ENCODE measurements at places on chromosomes 1 and 21.

- no peak for DNase-seq
Measured at GRCh38 chr1:41889506-41890414, 29.0 kb downstream of the HIVEP3 start.

- no peak for DNase-seq
Measured at GRCh38 chr1:185680453-185680852, 53.7 kb upstream of the HMCN1 start.

DNA sequence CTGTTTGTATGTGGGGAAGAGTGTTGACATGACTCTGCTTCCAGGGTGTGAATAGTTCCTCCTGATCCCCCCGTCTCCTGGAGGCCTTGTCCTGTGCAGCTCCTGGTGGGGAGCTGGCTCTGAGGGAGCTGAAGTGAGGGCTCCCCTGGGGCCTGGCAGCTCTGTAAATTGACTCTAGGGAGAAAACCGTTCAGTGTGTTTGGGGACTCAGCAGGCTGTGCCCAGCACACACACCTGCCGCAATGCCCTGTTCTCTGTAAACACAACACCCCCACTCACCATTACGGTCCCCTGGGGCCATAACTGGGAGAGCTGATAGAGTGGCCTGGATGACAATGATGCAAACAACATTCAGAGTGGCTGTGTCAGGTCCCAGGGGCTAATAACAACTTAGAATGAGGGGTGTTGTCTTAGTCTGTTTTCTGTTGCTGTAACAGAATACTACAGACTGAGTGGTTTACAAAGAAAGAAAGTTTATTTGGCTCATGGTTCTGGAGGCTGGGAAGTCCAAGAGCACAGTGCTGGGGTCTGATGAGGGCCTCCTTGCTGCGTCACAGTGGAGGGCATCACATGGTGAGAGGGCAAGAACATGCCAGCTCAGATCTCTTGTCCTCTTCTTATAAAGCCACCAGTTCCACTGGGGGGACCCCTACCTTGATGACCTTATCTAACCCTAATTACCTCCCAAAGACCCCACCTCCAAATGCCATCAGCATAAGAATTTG is 15.3 kb downstream of the ADORA1 start:
- no peak for DNase-seq

DNA sequence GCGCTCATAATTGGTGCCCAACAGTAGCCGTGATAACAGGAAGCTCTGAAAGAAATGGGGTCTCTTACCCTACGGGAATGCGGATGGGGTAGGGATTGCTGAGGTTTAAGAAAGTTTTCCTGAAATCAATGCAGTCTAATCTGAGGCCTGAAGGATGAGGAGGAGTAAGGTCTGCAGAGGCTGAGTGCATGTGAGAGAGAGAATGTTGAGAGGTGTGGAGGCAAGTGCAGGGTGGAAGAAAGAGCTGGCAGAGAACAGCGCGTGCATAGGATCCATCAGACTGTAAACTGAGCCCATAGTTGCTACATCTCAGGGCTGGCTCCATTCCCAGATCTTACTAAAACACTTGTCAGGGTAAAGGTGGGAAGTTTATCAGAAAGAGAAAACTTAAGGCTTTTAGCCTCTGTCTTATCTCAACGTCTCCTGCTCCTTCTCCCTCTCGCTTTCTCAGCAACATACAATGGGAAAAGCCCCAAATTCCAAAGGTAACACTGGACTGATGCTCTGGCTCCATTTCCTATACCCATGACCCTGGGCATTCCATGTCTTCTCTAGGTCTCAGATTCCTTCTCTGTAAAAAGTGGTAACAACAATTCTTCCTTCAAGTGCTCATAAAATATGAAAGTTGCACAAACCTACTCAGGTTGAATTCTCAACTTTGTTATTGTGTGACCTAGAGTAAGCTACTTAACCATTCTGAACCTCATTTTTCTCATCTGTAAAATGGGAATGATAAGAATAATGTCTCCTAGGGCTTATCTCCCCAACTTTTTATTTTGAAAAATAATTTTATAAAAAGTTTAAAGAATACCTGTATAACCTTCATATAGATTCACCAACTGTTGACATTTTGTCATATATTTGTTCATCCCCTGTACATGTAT is 75.2 kb downstream of the SH3GLB1 start:
- no peak for DNase-seq

GRCh38 chr21:28991861-28992525 is 684 bp downstream of the LTN1 start:
- no peak for DNase-seq

DNA sequence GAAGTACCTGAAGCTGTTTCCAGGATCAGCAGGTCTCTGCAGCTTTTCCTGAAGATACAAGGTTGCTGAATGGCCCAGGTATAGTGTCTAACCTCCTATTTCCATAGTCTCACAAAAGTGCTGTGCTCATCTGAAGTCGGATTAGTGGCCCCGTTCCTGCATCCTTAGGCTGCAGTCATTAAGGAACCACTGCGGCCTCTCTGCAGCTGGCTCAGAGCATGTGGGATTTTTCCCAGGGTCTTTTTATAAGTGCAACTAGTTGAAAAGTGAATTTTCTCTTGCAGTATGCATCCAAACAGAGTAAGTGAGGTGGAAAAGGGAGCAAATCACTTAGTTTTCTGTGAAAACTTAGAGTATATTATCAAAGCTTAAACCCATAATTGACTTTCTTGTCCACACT is 565.3 kb upstream of the NEGR1 start:
- DNase-seq: no peak

- DNase-seq: no peak
Measured at GRCh38 chr21:42403611-42404231, at the start of gene UBASH3A. Gene UBASH3A, plus strand, starts transcription at chr21:42403902. Its CDS starts 44 bp downstream, at chr21:42403946.

DNA sequence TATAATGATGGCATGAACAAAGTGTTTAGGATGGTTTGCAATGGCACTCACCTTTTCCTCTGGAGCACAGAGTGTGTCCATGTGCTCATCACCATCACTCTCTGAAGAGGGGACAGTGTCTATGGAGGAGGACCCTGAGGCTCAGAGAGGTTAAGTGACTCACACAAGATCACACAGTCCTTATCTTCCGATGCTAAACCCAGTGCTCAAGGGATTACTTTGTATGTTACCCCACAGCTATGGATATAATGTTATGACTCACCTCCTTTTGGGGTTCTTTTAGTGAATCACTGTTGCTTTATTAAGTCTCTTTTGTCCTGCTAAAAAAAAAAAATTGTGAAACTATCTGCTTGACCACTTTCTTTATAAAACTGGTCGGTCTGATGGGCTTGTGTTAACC is 67.6 kb downstream of the TENT5C start:
- no peak for DNase-seq

DNA sequence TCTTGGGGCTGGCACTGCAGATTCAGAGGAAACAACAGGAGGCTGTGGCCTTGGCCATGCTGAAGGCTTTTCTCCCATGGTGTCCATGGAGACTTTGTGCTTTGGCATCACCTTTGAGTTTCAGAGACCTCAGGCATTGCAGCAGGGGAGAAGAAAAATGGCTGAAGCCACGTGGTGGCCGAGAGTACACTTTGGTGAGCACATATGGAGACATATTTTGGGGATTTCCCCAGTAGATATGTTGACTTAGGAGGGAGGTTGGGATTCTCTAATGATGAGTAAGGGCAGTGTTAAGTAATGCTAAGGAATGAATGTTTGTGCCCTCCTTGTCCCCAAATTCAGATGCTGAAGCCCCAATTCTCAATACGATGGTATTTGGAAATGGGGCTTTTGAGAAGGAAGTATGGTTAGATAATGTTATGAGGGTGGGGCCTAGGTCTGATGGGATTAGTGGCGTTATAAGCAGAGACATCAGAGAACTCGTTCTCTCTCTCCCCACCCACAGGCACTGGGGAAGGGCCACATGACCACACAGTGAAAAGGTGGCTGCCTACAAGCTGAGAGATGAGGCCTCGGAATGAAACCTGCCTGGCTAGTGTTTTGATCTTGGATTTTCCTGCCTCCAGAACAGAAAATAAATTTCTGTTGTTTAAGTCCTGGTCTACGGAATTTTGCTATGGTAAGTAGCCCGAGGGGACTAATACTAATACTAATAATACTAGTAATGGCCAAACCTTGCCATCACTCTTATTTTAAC is 98.6 kb downstream of the TBX19 start:
- no peak for DNase-seq

DNA sequence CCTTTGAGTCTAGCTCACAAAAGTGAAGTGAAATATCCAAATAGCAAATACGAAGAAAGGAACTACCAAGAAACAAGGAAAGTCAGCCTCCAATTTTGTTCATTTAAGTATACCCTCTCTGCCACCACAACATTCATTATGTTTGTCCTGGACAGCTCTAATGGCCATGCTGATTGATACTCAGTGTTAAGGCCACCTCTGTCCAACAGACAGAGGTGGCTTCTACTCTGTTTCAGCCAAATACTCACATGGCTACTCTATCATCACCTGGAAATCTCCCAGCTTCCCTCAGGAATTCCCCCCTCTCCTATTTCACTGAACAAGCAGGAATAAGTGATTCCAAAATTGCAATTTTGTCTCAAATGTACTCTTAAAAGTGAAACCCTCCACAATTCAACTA is 10.7 kb downstream of the APP start:
- DNase-seq: no peak

DNA sequence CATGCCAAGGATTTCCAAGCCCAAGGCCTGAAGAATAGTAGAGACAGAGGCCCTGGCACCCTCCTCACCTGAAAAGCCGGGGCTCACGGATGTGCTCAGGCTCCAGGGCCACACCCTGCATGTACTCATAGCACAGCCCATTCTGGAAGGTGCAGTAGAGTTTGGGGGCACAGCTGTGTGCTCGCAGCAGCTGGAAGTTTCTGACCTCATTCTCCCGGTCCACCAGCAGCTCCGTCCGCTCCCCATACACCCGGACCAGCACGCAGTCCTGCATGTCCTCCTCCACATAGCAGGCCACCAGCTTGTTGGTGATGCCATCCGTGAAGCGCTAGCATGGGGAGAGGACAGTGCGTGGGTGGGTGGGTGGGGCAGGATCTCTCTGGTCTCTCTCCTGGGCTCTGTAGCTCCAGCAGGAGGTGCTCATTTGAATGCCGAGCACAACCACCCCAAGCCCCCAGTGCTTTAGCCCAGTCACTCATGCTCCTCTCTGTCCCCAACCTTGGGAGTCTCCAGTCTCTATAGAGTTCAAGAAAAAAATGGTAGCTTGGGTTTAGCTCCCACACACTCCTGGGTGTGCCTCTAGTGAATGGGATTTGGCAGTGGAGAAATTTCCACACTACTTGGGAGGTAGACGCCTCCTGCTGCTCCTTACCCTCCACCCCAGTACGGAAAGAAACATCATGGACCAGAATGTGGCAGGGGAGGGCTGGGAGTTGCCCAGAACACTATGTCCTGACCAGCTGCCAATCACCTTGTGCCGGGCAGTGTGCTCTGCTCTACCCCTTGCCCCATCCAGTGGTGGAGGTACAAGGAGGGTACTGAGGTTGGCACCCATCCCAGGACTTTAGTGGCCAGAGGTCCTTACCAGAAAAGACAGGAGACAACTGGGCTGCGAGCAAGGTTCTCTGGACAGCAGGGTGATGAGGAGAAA is 1.9 kb downstream of the ETNK2 start:
- DNase-seq: no peak

GRCh38 chr1:14605945-14606344 is 7.5 kb downstream of the KAZN start:
- DNase-seq: no peak

DNA sequence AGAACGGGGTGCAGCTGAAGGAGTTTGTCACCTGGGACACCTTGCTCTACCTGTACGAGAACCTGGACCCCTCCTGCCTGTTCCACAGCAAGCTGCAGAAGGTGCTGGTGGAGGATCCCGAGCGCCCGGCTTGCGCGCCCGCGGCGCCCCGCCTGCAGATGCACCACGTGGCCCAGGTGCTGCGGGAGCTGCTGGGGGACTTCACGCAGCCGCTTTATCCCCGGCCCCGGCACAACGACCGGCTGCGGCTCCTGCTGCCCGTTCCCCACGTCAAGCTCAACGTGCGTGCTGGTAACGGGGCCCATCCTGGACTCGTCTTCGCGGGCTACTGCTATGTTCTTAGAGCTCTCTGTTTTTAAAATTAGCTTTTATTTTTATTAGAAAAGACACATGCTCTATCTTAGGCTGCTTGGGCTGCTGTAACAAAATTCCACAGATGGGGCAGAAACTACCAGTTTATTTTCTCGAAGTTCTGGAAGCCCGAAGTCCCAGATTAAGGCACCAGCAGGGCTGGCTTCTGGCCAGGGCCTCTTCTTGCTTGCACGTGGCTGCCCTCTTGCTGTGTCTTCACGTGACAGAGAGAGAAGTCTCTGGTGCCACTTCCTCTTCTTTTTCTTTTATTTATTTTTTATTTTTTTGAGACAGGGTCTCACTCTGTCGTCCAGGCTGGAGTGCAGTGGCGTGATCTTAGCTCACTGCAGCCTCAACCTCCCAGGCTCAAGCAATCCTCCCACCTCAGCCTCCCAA is 38.1 kb downstream of the TRPM2 start:
- no peak for DNase-seq

- no peak for DNase-seq
Measured at GRCh38 chr1:105172788-105173187, 1423.1 kb downstream of the AMY1C start.

DNA sequence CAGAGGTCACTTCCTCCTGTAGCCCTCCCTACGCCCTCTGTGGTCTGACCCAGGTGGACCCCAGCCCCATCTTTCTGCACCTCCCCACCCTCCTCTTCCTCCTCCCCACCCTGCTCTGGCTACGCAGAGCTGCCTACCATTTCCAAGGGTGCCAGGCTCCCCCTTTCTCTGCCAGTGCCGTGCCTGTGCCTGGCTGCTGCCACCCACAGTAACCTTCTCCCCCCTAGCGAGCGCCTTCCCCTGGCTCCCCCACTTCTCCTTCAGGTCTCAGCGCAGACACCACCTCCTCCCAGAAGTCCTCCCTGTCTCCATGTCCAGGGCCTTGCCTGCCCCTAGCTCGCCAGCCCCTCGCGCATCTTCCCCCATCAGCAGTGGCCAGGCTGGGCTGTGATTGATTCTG is 471.5 kb downstream of the PTPRU start:
- DNase-seq: no peak

DNA sequence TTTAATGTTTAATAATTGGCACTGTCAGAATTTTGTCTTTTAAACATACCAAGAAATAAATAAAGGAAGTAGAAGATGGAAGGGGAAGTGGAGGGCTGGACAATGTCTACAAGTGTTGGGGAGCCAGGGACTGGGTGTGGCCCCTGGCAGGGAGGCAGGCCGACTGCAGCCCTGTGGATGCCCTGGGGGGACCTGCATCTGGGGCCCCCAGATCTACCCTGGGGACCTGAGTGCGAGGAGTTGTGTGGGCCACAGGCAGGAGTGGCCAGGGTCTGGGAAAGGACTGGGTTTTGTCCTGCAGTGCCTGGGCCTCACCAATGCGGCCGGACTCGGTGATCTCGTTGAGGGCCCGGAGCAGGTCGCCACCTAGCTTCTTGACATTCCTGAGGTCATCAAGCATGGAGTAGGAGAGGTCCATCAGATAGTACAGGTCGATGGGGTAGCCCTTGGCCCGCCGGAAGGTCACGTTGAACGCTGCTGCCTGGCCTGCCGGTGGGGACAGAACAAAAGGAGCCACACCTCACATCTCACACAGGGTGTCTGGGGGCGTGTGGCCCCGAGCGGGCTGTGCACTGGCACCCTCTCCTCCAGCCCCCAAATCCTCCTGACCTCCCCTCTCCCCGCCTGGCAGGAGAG is 17.5 kb downstream of the ITGB2 start:
- no peak for DNase-seq

- DNase-seq: no peak
Measured at GRCh38 chr1:211493876-211494653, 2.1 kb upstream of the RD3 start.

- DNase-seq: no peak
Measured at GRCh38 chr1:232014941-232015340, 388.4 kb downstream of the DISC1 start.
